Hematopoietic multipotent progenitor cell treated with erythropoietin and hydrocortisone succinate and interleukin-3 and kit ligand, for 6 days (in vitro differentiated cells): ENCODE measurements at places on chromosomes 3 and 15.

DNA sequence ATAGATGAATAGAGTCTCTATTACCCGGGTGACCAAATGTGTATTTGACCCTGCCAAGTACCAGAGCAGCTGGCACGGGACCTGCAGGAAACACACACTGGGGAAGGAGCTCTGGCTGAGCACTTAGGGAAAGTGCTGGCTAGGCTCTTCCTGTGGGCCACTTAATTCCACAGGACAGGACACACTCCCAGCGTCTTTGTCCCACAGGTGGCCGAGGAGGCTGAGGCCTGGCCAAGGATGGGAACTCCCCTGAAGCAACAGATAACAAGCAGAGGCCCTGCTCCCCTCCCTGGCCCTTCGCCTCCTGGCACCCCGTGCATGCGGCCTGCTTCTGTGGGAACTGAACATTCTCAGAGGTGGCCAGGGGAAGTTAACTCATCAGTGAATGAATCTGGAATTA, 180.8 kb downstream of the ATP10A start:
- no peak for DNase-seq

DNA sequence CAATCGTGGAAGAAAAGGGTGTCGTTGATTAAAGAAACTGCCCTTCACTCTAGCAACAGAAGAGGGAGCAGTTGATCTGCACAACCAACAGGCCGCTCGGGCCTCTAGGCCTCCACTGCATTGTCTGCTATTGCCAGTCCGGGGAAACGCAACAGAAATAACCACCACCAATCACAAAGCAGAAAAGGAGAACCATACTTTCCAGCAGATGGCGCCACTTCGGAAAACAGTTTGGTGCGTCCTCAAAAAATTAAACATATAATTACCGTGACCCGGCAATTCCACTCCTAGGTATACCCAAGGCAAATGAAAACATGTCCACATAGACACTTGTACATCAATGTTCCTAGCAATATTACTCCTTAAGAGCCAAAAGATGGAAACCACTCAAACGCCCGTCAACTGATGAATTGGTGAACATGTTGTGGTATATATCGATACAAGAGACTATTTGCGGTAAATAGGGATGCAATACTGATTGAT, 154.1 kb downstream of the TJP1 start:
- DNase-seq, result peak; percentile 84

- no peak for DNase-seq
These were observed 7.4 kb downstream of the MKRN3 start for GRCh38 chr15:23572844-23573243.

GRCh38 chr3:4849739-4850138, 129.5 kb upstream of the BHLHE40 start:
- no peak for DNase-seq

- no peak for DNase-seq
These were observed 196.6 kb upstream of the IL12A start for GRCh38 chr3:159792070-159792469.

- no peak for DNase-seq
These were observed 329.9 kb upstream of the ROBO1 start for GRCh38 chr3:80097674-80098073.

- DNase-seq, result no peak
These were observed 59.4 kb upstream of the ATP2C1 start for GRCh38 chr3:130834476-130834875.

DNA sequence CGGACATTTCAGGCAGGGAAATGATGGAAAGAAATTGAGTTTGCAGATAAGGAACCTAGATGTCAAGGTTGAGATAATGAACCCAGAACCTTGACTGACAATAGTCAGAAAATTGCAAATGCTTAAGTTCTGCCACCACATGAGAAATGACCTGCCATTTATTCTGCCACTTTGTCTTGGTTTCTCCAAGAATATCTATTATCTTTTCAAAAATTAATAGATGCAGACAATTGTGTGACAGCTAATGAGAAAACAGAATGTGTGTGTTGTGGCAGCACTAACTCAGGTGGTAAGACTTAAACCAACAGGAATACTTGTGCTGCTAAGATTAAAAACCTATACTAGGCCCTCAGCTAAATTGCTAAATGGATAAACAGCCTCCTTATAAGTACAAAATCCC, 52.3 kb downstream of the CADPS start:
- DNase-seq, result no peak

- DNase-seq, result no peak
These were observed 30.3 kb upstream of the CPOX start for GRCh38 chr3:98623572-98624280.

DNA sequence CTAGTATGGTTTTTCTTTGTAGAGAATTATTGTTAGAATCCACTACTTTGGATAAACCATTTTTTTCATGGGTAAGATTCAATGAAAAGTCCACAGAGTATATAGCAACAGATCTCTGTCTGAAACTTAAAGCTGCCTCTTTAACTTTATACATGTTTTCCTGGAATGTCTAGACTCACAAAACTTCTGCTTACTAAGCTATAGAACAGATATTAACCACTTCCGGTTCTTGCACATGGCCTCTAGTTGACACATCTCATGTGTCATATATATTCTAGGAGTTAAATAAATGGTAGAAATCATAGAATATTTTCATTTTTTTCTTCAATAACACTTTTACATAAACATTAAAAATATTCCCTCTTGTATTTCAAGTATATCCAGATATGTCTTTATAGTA, 1693.9 kb downstream of the SI start:
- no peak for DNase-seq

DNA sequence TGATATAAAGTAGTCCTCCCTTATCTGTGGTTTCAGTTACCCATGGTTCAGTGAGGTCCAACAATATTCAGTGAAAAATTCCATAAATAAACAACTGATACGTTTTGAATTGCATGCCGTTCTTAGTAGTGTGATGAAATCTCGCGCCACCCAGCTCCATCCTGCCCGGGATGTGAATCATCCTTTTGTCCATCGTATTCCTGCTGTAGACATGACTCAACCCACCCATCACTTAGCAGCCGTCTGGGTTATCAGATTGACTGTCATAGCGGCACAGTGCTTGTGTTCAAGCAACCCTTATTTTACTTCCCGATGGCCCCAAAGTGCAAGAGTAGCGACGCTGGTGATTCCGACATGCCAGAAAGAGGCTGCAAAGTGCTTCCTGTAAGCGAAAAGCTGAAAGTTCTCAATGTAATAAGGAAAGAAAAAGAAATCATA, 48.0 kb upstream of the MEX3B start:
- no peak for DNase-seq

DNA sequence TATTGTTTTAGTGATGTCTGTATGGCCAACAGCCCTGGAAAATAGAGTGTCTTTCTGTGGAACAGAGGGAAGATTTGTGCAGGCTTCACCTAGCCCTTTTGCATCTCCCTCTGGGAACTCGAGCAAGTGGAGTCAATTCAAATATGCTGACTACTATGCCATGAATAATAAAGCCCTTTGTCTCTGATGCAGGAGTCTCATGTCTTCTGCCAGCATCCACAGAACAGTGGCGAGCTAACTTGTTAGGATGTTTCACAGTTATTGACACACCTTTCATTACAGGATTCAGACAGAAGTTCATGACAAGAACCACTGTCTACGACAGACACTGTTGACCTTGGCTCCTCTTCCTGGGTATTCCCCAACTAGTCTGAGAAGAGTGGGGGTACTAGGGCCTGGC, 15.6 kb upstream of the CCDC54 start:
- no peak for DNase-seq

DNA sequence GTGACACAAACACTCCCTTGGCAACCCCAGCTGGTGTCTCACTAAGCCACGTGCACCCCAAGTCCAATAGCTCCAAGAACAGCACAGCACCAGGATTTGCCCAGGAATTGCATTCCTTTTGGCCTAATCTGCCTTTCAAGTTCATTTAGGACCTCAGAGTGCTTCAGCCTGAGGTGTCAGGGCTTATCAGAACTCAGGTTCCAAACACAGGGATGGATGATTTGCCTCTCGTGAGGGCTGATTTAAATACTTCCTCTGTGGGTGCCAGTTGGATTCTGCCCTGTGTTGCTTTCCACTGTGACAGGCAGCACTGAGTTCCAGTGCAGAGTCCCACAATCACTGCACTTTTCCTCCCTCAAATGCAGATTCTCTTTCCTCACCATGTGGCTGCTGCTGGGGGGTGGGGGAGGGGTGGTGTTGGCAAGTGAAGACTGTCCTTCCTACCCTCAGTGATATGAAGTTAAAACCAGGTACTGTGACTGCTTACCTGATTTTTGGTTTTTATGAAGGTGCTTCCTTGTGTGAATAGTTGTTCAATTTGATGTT, 204.3 kb upstream of the STAC start:
- no peak for DNase-seq

DNA sequence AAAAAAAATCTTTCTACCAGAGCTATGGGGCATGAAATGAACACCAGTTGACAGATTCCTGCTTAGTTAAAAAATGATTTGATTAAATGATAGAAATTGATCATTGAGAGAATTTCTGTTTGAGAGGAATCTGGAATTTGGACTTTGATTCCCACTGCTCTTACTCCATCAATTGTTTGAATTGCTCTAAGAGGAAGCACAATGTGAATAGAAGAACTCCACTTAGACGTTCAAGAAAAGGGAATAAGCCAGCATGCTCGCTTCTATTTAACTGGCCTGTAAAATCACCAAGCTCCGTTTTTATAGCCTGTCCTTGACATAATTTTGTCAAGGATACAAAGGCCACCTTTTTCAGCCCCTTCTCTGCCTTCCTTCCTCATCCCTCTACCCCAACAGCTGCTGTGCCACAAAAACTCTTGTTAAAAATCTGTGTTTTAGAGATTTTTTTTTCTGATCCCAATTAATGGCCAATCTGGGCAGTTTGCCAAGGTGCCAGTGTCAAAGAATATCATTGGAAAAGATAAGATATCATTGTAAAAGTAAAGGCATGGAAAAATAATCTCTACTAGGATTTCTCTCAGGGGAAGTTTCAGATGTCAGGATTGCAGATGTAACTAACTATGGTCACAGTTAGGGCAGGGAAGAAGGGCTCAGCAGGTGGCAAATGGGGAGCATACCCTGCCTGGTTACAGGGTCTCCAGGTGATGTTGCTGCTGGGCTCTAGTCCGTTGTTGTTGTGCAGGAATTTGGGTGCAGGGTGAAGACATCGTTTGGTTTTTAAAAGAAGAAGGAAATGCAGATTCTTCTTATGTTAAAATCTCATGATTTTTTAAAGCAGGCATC, 301.8 kb upstream of the PDZRN3 start:
- no peak for DNase-seq

GRCh38 chr15:65106011-65106590, 8.9 kb downstream of the UBAP1L start:
- no peak for DNase-seq

DNA sequence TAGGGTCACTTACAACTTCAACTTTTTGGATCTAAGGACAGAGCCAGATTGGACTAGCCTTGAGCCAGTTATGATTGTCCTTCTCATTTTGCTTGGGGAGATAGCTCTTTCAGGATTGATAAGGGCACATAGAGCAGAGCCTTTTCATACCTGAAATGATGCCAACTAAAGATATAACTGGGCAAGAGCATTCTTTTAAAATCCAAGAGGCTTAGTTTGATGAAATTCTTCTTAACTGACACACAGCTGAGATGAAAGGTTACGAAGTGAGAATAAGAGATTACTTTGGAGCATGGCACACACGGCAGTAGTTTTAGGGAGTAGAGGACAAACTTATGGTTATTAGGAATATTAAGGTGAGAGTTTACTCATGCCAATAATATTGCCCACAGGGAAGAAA, 12.7 kb downstream of the CD200 start:
- DNase-seq, result no peak

- peak; percentile 81 for DNase-seq
These were observed 200.7 kb downstream of the KCNH8 start for GRCh38 chr3:19348941-19349564.

DNA sequence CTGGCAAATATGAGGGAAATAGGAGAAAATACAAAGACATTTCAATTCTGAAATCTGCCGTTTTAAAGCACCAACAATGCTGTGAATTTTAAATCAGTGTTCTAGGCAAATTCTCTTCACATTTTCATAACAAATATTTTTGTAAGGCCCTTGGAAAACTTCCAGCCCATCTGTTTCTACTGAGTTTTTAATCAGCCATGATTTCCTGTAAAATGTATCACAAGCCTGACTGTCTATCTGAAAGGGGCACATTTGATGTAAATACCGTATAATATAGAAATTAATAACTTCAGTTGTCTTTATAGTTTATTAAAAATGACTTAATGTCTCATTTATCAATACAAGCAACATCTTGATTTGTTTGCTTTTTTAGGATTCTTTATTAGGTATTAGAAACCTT, 454.7 kb downstream of the PYDC2 start:
- no peak for DNase-seq

- DNase-seq, result no peak
These were observed 244.6 kb upstream of the WNT5A start for GRCh38 chr3:55731741-55732140.

DNA sequence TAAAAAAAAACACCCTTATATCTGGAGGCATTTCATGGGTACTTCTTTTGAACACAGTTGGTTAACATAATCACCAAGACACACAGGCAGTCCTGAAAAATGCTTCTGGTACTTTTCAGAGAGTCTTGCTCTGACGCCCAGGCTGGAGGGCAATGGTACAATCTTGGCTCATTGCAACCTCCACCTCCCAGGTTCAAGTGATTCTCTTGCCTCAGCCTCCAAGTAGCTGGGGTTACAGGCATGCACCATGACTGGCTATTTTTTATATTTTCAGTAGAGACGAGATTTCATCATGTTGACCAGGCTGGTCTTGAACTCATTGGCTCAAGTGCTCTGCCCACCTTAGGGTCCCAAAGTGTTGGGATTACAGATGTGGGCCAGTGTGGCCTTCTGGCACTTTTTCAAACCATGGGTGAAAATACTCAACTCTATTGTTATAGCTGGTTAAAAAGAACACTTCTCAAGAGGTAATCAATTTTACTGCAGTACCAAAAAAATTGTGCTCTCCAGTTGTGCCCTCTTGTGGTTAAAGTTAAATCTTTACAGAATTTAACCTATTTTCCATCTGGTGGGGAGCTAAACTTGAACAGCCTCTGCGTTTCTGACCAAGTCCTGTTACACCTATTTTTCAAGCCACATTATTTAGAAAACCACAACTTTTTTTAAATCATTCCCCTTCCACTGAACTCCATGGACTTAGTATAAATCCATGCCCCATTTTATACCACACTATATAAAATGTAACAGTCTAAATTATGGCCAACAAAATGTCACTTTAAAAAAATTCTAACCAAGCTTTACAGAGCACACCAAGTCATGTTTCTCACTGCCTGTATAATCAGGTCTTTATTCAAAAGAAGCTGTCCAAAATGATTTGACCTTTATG, 1.2 kb upstream of the SNAPC5 start:
- DNase-seq, result peak; percentile 73
